ENCODE measurements at places on chromosomes 11 and 22. TPM values are rescaled to one million over a fixed set of nuclear protein-coding genes. Genes with fewer than 3 reads are reported as not detected.

DNA sequence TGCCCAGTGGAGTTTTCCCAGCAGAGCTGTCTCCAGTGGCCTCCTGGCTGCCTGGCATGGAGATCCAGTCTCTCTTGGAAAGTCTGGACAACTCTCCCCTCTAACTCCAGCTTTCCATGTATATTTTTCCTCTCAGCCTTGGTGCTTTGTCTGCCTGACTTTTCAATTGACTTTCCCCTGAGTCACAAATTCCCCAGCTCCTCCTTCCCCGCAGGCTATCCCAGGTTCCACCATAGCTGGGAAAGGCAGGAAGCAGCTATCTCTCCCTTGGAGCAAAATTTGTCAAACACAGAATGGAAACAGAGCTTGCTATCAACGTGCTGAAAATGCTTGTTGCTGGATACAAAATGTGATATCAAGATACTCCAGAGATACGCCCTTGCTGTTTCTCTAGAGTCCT, 384.8 kb downstream of the TMEM135 start:
- DNase-seq: no peak

DNA sequence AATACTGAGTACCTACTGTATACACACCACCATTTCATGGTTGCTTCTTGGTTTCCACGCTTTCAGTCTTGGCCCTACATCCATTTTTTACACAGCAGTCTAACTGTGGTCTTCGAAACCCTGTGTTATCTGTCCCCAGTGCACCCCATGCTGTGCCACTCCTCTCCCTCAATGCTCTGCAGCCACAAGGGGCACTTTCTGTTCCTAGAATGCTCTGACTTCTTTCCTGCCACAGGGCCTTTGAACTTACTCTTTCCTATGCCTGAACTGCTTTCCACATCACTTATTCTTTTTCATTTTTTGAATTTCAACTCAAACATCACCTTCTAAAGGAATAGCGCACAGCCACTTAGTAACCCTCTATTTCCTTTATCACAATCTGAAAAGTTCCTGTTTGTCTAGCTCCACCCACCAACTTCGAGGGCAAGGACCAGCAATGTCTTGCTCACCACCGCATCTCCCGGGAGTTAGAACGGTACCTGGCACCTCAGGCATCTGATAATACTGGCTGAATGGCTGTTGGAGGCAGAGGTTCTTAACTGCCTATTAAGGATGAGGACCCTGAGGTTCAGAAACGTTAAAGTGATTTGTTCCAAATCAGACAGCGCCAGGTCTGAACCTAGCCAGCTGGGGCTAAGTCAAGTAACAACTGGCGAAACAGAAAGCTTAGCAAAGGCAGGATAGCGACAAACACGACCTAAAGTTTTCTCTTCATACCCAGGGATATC, 568 bp downstream of the ALG8 start:
- peak; percentile 31 for DNase-seq

DNA sequence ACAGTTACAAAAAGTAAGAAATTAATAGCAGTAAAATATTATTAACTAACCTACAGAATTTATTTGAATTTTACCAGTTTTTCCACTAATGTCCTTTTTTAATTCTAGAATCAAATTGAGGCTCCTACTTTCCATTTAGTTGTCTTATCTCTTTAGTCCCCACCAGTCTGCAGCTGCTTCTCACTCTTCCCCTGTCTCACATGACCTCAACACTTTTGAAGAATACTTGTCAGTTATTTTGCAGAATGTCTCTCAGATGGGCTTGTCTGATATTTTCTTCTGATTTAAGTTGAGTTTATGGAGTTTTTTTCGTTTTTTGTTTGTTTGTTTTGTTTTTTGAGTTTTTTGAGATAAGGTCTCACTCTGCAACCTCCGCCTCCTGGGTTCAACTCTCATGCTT, 74.3 kb upstream of the ADORA2A start:
- no peak for DNase-seq

- no peak for DNase-seq
These were observed 28.8 kb downstream of the VSTM5 start for GRCh38 chr11:93821617-93822016.

GRCh38 chr22:45129703-45130524, 33.8 kb upstream of the NUP50 start:
- no peak for DNase-seq

DNA sequence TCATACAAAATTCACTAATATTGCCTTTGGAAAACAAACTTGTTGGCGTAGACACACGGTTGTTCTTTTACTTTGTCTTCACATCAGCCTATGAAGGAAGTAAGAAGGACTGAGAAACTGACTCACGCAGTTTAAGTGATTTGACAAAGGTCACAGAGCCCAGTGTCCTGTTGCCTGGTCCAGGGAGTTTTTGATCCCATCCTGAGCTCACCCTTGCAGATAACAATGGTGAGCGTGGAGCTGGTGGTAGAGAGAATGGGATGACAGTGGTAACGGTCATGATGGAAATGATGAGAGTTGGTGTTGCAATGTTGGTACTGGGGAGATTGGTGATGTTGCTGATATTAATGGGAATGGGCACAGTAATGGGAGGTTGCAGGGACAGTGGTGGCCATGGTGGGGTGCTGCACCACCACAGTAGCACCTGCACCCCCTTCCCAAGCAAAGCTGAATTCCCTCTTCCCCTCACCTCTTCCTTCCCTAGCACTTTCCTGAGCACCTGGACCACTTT, 22.0 kb downstream of the CREB3L1 start:
- no peak for DNase-seq

GRCh38 chr11:61916737-61917333, 531 bp downstream of the RAB3IL1 start:
- DNase-seq: no peak

DNA sequence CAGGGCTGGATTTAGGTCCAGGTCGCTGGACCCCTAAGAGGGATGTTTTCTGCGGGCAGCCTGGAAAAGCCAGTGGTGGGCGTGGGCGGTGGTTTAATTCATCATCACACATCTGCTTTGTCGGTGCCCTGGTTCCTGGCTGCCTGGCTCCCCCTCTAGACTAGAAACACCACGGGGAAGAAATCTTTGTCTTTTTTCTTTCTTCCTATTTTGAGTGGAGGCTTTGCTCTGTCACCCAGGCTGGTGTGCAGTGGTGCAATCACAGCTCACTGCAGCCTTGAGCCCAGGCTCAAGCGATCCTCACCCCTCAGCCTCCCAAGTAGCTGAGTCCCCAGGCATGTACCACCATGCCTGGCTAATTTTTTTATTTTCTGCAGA, 86.6 kb upstream of the LINC01488 start:
- no peak for DNase-seq

- no peak for DNase-seq
These were observed 1.3 kb downstream of the FADD start for GRCh38 chr11:70204466-70204799.

DNA sequence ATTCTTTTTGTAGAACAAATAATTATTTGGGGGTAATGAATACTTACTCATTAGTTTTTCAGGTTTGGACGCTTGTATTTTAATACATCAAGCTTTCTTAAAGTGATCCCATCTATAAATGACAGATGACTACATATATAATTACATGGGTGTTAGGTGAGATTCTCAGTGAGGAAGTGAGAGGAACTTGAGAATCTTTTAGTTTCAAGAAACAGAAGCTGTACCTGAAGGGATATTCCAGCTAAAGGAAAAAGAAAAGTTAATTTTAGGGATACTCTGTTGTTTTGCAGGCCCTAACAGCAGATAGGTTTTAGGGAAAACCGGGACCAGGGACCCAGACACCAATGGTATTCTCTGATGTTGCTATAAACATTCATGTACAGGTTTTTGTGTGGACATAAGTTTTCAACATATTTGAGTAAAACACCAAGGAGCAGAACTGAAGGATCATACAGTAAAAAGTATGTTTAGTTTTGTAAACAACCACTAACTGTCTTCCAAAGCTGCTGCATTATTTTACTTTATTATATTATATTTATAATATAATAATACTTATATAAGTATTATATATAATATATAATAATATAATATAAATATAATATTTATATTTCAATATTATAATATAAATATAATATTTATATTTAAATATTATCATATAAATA, 24.1 kb upstream of the PHOX2A start:
- DNase-seq: no peak

DNA sequence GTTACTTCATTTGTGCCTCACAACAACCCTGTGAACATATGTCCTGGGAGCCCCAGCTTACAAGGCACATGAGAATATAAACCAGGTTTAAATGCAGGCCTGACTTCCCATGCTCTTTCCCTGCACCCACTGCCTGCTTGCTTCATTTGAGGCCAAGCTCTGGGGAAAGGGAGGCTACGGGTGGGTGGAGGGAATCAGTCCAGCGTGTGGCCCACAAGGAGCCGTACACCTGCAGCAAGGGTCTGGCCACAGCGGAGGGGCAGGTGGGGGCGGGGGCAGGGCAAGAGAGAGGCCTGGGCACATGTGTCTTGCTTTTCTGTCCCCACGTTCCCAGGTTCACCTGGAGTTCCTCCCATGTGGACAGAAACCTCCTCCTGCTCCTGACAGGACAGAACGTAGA, 26.2 kb downstream of the FAM83F start:
- DNase-seq: no peak

GRCh38 chr11:120694726-120695125, 183.2 kb downstream of the GRIK4 start:
- DNase-seq: no peak

DNA sequence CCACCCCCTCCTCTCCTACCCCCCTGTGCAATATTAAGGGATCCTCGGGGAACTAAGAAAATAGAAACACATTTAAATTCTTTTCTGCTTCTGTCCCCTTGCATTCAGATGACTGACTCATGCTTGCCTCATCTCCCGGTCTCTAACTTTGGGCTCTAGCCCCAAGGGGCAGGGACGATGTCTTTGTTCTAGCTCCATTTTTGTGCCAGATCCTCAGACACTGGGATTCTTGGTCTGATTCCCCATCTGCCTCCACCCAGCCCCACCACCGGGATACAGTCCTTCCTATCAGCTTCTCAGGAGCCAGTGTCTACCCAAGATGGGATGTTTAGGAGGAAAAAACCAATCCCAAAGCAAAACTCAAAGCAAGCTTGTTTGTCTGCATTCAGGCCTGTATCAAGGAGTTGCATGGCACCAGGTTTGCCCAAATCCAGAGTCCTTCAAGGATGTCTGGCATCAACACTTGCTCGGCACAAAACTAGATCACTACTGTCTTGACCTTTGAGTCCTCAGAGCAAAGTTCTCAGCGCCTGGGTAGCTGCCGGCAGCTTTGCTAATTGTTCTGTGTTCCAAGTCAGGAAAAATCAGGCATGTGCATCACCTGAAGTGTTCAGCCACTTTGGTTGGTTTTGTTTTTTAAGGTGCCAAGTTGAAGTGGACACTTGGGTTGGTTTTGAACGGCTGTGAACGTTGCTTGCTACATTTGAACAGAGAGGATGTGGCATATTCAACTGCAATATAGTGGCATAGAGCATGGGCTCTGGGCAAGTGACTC, 212.8 kb downstream of the DSCAML1 start:
- DNase-seq: no peak

DNA sequence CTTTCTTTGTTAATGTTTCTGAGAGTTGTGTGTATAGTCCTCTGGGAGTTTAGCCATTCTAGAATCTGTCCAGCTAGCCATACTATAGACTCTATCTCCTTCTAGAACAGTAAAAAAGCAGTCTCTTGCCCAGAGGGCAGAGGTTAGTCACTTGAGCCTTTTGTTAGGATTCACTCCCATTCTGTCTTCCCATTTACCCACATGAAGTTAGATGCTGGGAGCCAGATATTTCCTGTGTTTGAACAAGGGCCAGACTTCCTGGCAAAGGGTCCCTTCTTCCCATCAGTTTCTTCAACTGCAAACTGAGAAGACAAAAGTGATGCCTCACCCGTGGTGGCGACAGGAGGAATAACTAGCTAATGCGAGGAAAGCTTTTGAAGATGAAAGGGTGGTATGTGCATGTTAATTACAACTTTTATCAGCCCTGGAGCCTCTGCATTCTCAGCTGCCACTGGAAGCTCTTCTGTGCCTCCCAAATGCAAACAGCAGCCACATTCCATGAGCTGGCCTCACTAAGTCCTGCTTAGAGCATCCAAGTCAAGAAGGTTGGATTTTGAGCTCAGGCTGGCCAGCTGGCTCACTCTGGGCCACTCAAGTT, 12.8 kb downstream of the CD44 start:
- no peak for DNase-seq

- DNase-seq: no peak
These were observed 8.0 kb upstream of the SF1 start for GRCh38 chr11:64786308-64786707.

DNA sequence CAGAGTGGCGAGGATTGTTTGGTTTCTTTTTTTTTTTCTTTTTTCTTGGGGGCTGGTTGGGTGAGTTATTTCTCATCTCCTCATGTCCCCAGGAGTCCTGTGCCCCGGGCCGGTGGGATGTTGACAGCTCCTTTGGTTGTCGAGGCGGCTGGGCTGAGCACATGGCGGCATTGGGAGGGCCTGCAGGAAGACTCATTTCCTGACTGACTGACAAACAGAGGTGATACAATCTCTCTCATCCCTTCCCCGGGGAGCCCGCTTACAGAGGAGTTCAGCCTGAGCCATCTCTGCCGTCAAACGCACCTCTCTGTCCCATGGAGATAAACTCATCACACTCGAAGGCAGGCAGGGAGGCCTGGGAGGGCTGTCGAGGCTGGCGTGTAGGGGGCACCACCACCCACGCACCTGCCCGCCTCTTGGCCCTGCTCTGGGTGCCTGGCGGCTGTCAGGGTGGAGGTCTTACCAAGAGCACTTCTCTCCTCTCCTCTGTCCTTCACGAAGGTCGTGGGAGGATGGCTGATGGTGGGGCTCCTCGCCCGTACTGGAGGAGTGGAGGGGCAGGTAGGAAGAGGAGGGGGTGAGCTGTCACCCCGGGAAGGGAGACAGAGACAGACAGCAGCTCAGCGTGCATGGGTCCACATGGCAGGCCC, 60.0 kb upstream of the NECTIN1 start:
- DNase-seq: no peak

- DNase-seq: no peak
These were observed 4.8 kb upstream of the FDX1 start for GRCh38 chr11:110424775-110425444.

DNA sequence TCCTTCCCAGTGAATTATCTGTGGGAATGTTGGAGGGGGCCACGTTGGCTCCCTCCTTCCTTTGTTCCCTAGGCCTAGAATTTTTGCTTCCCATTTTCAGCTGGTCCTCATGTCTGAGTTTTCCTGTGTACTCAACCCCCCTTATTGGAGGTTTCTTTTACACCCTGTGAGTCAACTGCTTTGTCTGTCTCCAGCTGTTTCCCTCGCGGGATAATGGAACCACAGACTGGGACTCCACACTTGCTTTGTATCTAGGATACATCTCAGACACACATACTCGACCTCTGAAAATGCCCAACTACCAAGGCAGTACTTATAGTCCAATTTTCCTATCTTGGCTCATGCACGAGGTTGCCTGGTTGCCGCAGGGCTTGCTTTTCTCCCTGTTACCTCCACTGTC, 352.7 kb upstream of the MPPED2 start:
- DNase-seq: no peak

The TRIM29 gene
- 0.41 TPM for total RNA-seq

The TMPRSS13 gene
- total RNA-seq: not detected

The PARVA gene
- 14.8 TPM for total RNA-seq

The SCGB1C1 gene
- total RNA-seq: not detected

The FGF4 gene
- not detected for total RNA-seq

The MED19 gene
- 32.0 TPM for total RNA-seq

The DGAT2 gene
- 0.17 TPM for total RNA-seq

The ZNF74 gene
- 14.0 TPM for total RNA-seq

The OR6T1 gene
- total RNA-seq: not detected
